ENCODE measurements at places on chromosomes 12 and 14. TPM values are rescaled to one million over a fixed set of nuclear protein-coding genes. Genes with fewer than 3 reads are reported as not detected.

Gene KLRC1
- not detected for total RNA-seq

Gene MTERF2
- total RNA-seq: 3.8 TPM

Gene PSMB5
- 164 TPM for total RNA-seq

Gene KRT77
- total RNA-seq: not detected

Gene GPRC5A
- 4.7 TPM for total RNA-seq

Gene TMEM52B
- total RNA-seq: not detected

Gene FAR2
- total RNA-seq: 10.5 TPM

Gene RASSF9
- total RNA-seq: 5.8 TPM

Gene MYF6
- total RNA-seq: not detected

DNA sequence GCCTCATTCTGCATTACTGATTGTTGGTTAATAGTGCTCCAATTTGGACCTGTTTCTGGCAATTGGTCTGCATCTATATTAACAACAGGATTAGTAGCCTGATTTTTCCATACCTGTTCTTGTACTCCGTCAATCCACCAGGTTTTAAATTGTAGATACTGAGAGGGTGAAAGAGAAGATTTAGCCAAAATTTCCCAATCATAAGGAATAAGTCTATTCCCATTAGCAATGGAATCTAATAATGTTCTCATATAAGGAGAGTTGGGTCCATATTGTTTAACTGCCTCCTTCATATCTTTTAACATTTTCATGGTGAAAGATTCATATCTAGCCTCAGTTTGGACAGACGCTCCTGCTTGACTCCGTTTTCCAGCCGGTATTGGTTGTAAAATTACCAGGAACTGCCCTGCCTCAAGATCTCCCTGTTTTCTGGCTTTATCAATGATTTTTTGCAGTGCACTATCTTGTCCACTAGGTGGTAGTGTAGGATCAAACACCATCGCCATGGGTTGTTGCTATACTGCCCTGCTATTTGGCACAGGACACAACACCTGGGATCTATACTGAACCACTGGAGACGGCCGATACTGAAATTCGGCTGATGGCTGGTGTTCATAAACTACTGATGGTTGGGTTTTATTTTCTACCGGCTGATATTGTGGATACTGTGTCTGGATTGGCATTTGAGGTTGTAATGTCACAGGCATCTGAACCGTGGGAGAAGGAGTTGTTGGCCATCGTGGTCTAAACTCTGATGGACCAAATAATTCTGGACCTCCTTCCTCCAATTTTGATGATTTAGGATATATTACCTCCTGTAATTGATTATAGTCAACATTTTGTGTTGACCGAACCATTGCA is 25.2 kb downstream of the DHRS4L2 start:
- peak; percentile 85 for DNase-seq
- H3K27me3 ChIP-seq: no peaks in the 10 kb centered on the region
- H3K4me3 ChIP-seq: no peak overlapping the region
- H3K36me3 ChIP-seq: no peaks in the 10 kb centered on the region

- H3K27me3 ChIP-seq: no peaks in the 10 kb centered on the region
- H3K4me1 ChIP-seq: peaks cover 18% of the 10 kb centered on the region
- no peak overlapping the region for H3K4me3 ChIP-seq
- H3K27ac ChIP-seq: no peak overlapping the region
- peaks cover 21% of the 10 kb centered on the region for H3K36me3 ChIP-seq
Measured at GRCh38 chr12:6684609-6685008, 4.6 kb downstream of the ZNF384 start.

DNA sequence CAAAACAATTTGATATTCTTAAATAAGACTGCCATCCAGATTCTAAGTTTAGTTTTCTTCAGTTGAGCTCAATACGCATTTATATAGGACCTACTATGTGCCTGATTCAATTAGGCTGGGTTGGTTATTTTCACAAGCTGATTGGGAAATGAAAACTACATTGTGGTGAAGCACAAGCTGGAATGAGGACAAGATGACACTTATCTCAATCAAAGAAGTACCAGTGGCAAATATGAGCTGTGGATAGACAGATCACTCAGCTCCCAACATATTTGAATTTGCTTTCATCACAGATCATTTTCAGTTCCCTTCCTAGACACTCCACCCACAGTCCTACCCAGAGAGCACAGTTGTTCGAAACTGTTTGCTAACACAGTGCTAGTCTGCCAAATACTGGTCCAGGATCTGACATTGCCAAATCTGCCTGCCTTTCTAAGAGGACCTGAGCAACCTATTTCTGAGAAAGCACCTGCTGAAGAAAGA is 74.7 kb downstream of the LLPH start:
- DNase-seq: no peak
- H3K4me3 ChIP-seq: no peak overlapping the region
- no peaks in the 10 kb centered on the region for H3K4me1 ChIP-seq
- no peak overlapping the region for H3K27ac ChIP-seq

DNA sequence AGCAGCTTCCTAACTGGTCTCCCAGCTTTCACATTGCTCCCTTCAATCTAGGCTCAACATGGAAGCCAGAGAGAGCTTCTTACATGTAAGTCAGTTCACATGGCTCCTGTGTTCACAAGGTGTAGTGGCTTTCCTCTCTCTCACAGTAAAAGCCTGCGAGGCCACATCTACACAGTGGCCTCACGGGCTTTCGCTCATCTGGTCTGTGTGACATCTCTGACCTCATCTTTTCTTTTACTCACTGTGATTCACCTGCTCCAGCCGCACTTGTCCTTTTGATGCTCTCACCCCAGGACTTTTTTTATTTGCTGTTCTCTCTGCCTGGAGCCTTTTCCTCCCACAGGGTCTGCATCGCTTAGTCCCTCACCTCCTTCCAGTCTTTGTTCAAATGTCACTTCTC is 122.1 kb downstream of the SLC5A8 start:
- H3K27ac ChIP-seq: no peak overlapping the region
- H3K4me1 ChIP-seq: no peaks in the 10 kb centered on the region
- no peak overlapping the region for H3K4me3 ChIP-seq
- no peaks in the 10 kb centered on the region for H3K27me3 ChIP-seq

DNA sequence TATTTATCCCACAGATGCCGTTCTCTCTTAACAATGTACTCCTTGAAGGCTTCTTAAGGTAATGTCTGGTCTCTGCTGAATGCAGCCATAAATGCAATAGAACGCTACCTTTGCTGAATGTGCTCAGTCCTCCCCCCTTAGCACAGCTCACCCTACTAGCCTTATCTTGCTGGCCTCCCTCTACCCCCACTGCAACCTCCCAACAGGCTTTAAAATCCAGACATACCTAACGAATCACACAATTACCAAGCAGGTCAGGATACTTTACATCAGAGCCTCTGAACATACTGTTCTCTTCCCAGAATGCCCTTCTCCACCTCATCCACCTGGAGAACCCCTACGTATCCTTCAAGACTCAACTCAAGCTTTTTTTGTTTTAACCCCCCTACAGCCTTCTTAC is 51.0 kb upstream of the CRADD start:
- no peaks in the 10 kb centered on the region for H3K27me3 ChIP-seq
- no peak overlapping the region for H3K4me3 ChIP-seq
- peaks cover 33% of the 10 kb centered on the region for H3K4me1 ChIP-seq
- no peak for DNase-seq
- peak overlapping the region; percentile 94 for H3K27ac ChIP-seq

- H3K36me3 ChIP-seq: no peaks in the 10 kb centered on the region
- DNase-seq: no peak
- no peak overlapping the region for H3K4me3 ChIP-seq
- H3K4me1 ChIP-seq: peaks cover 36% of the 10 kb centered on the region
- H3K27me3 ChIP-seq: no peaks in the 10 kb centered on the region
Measured at GRCh38 chr14:67943947-67944346, 124.4 kb downstream of the RAD51B start.

DNA sequence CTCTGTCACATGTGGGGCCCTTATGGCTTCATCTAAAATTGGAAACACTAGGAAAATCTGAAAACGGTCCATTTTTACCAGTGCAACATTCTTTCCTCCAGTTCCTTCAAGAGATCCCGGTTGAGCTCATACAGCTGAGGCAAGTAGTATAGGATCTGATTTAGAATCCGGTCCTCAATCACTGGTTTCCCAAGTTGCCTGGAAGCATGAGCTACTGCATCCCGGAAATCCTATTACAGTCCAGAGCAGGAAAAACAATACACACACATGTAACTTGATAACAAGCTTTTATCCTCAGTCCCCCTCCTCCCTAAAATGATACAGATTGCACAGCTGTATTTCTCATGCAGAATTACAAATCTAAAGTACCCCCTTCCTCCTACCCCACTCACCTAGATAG is 67.9 kb upstream of the NR2C1 start:
- no peak overlapping the region for H3K4me3 ChIP-seq
- DNase-seq: no peak
- no peaks in the 10 kb centered on the region for H3K4me1 ChIP-seq

- H3K27me3 ChIP-seq: no peaks in the 10 kb centered on the region
- no peak overlapping the region for H3K27ac ChIP-seq
- no peaks in the 10 kb centered on the region for H3K4me1 ChIP-seq
Measured at GRCh38 chr14:30855345-30856037, 18.9 kb upstream of the COCH start.

DNA sequence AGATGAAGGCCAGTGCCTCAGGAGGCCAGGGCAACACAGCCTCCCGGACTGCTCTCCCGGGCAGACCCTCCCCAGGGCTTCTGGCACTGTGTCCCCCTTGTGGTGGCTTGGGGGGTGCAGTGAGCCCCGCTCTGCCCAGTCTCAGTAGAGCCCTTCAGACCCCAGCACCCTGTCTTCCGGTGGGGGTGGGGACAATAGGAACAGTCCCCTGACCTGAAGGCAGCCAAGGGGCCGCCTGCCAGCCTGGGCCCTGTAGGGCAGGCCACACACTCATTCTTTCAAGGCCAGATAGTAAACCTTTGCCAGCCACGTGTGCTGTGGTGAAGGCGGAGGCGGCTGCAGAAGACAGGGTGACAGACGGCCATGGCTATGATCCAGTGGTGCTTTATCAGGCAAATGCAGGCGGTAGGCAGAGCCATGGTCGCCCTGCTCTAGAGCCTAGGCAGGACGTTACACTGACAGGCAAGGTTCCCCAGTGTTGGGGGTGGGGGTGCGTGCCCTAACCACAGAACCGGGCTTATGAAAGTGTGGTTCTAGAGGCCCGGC is 15.0 kb downstream of the ZFYVE21 start:
- no peak overlapping the region for H3K4me3 ChIP-seq
- no peaks in the 10 kb centered on the region for H3K4me1 ChIP-seq
- H3K27me3 ChIP-seq: no peaks in the 10 kb centered on the region
- DNase-seq: peak; percentile 83
- peaks cover 30% of the 10 kb centered on the region for H3K36me3 ChIP-seq

DNA sequence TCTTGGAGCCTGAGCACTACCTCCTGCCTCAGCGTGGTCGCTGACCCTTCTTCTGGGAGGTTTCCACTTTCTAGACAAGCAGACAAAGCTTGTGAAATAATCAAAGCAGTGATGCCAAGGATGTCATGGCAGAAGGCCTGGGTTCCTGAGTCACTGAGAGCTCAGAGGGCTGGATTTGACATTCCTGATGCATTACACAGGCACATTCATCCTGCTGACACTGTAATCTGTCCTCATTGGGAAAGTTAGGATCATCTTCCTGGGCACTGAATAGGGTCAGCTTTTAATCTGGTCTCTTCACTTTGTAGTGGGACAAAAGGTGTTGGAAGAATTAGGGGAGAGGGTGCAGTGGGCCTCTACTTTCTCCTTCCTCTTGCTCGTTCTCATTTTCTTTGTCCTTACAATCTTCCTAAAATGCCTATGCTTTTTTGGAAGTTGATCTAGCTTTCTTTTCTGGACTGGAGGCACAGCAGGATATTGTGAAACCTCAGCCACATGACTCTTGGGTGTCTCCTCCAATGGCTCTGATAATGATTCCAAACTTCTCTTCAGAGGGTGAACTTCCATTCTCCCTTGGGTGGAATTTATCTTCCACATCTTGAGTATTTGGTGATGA is 29.6 kb downstream of the EEA1 start:
- DNase-seq: peak; percentile 79
- peaks cover 22% of the 10 kb centered on the region for H3K4me1 ChIP-seq
- H3K27me3 ChIP-seq: no peaks in the 10 kb centered on the region
- peak overlapping the region; percentile 90 for H3K27ac ChIP-seq

- peaks cover 37% of the 10 kb centered on the region for H3K4me1 ChIP-seq
- no peak overlapping the region for H3K27ac ChIP-seq
- DNase-seq: peak; percentile 74
- H3K36me3 ChIP-seq: peaks cover 14% of the 10 kb centered on the region
- no peak overlapping the region for H3K4me3 ChIP-seq
- no peaks in the 10 kb centered on the region for H3K27me3 ChIP-seq
Measured at GRCh38 chr12:56260380-56260779, 2.2 kb upstream of the ANKRD52 start.

DNA sequence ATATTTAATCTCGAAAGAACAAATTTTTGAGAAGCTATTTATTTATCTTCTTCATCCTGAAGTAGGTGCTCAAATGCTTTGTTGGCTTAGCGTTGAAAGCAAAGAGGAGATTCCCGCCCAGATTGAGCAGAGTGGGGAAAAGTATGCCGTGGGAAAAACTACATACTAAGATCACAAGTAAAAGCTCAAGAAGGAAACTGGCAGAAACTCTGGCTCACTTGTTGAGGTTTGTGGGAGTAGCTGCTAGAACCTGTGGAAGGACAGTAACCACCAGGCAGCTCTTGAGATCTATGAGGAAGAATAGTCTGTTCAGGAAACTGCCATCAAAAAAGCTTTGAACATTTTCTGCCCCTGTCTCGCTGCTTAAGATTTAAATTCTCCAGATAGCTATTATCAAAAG is 3.9 kb downstream of the MYRFL start:
- H3K27me3 ChIP-seq: no peaks in the 10 kb centered on the region
- no peak overlapping the region for H3K4me3 ChIP-seq
- H3K36me3 ChIP-seq: no peaks in the 10 kb centered on the region
- no peak overlapping the region for H3K27ac ChIP-seq
- DNase-seq: no peak

GRCh38 chr14:89564286-89564957 is 147.4 kb upstream of the FOXN3 start:
- H3K36me3 ChIP-seq: no peaks in the 10 kb centered on the region
- no peaks in the 10 kb centered on the region for H3K4me1 ChIP-seq
- H3K4me3 ChIP-seq: no peak overlapping the region
- H3K27me3 ChIP-seq: no peaks in the 10 kb centered on the region
- no peak overlapping the region for H3K27ac ChIP-seq

- no peak overlapping the region for H3K27ac ChIP-seq
- peak; percentile 29 for DNase-seq
- H3K4me3 ChIP-seq: peak overlapping the region; percentile 80
- no peaks in the 10 kb centered on the region for H3K27me3 ChIP-seq
- H3K36me3 ChIP-seq: no peaks in the 10 kb centered on the region
- peaks cover 10% of the 10 kb centered on the region for H3K4me1 ChIP-seq
Measured at GRCh38 chr14:91324606-91325575, 80.4 kb upstream of the GPR68 start.

GRCh38 chr14:22505697-22506377 is 83.2 kb downstream of the DAD1 start:
- no peak overlapping the region for H3K27ac ChIP-seq
- no peak for DNase-seq
- H3K4me3 ChIP-seq: no peak overlapping the region

DNA sequence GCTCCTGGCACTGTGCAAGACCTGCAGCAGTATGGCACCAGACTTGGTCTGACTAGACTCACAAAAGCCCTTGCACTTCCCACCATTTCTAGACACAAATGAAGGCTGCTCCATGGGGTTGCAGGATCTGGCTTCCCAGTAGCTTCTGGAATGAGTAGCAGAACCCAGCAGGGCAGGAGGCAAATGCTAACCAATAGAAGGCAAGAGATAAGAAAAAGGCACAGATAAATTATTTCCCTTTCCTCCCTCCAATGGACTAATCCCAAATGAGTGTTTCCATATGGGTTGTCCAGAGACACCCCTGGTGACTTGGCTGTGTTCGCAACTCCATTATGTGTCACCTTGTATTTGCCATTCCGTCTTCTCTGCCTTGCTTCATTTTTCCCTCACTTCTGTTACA is 49.7 kb downstream of the KIF21A start:
- no peak overlapping the region for H3K4me3 ChIP-seq
- DNase-seq: no peak
- no peak overlapping the region for H3K27ac ChIP-seq
- no peaks in the 10 kb centered on the region for H3K36me3 ChIP-seq
- no peaks in the 10 kb centered on the region for H3K27me3 ChIP-seq
